ENCODE measurements at places on chromosomes 13 and 19.

DNA sequence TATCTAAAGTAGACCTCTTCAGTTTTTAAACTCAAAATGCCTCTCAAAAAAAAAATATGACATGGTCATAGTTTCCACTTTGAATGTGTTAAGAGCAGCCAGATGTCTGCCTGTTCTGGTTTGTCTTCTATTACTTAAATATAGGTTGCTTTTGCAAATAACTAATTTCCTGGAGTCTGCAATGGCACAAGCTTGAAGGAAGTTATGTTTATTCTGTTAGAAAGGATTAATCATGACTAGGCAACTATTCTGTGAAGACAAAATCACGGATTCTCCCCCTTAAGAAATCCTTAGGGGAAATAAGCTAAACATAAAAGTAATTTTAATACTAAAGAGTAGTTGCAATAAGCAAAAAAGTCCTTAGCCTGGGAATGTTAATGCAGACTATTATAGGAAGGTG lies 26.3 kb downstream of the SKA3 start:
- DNase-seq = no peak

DNA sequence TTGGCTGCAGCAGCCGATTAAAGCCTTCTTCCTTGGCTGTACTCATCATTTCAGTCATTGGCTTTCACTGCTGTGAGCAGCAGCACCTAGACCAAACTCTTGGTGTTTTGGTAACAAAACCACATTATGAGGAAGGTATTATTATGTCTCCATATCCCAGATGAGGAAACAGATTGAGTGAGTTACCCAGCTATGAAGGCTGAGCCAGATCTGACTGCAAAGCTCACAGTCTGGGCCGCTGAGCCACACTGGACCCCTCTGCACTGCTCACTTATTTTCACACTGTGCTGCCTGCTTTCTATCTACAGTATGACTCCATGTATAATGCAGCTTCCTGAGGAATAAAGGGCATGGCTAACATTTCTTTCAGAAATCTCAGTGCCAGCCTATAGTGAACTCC lies 24.5 kb downstream of the CRYL1 start:
- DNase-seq = no peak

DNA sequence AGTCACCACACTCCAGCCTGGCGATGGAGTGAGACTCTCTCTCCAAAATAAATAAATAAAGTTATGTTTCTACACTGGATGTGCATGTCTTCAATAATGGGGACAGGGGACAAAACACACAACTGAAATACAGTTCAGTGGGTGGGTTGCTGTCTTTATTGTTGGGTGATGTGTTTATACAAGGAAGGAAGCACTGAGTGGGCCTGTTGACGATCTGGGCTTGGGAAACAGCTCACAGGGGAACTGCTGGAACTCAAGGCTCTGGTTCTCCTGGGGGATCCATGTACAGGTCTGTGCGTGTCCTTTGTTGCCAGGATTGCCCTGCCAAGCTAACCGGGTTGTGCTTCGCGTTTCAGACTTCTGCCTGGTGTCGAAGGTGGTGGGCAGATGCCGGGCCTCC lies 18.9 kb downstream of the SPINT2 start:
- no peak for DNase-seq

- no peak for DNase-seq
Observed at GRCh38 chr19:40581531-40581930, 4.9 kb downstream of the SHKBP1 start.

- DNase-seq = peak; percentile 22
Observed at GRCh38 chr13:29472332-29472961, 123.0 kb downstream of the SLC7A1 start.

- DNase-seq = no peak
Observed at GRCh38 chr19:9054765-9055164, 32.1 kb upstream of the OR1M1 start.

- DNase-seq = no peak
Observed at GRCh38 chr13:23921451-23921888, 24.2 kb upstream of the C1QTNF9B start.

GRCh38 chr19:29576046-29576606 lies 30.0 kb upstream of the POP4 start:
- DNase-seq = no peak

DNA sequence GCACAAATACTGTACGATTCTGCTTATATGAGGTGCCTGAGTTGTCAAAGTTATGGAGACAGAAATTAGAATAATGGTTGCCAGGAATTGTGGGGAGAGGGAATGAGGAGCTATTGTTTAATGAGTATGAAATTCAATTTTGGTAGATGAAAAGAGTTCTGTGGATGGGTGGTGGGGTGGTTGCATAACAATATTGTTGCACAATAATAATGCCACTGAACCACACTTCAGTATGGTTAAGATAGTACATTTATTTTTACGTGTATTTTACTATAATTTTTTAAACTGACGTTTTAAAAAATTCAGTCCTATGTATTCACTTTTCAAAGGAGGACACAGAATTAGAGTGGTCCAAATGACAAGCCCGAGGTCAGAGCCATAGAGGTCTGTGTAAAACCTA lies 1.8 kb upstream of the OXGR1 start:
- no peak for DNase-seq

DNA sequence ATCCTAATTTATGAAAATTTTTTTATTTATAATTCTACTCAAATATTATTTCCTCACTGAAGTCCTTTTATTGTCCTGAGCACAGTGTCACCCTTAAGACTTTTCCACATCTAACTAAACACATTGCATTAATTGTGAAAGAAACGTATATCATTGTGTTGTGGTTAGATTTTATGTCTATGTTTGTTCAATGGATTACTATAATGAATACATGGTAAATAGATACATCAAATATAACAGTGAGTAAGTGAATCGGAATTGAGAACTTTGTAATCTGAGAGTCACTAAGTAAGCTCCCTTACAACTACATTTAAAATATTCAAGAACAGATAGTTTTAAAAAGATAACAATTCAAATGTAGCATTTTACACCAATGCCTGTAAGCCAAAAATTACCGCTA lies 417.6 kb upstream of the PCDH20 start:
- DNase-seq = no peak

DNA sequence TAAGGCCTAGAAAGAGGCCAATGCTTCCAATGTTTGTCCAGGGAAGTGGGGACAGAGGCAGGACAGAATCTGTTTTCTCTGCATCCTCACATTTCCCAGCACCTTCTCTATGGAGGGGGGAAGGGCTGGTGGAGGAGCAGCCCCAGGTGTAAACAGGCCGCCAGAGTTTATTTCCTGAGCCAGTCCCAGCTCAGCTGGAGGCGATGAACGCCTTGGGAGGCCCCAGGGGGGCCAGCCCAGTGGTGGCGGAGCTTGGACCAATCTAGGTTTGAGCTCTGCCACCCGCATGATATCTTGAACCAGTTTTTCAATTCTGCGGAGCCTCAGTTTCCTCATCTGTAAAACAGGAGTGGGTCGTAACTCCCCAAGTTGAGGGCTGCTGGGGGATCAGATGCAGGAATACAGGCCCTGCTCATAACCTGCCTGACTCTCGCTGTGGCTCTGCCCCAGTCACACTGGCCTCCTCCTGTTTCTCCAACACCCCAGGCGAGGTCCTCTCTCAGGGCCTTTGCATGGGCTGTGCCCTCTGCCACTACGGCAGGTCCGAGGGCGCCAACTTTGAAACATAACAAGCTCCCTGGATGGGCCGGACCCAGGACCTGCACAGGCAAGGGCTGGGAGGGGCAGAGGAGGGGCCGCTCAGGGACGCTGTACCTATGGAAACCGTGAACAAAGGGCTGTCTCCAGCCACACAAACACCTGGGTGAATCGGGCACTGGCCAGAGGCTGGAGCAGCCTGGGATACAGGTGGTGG lies 1.1 kb downstream of the TNFAIP8L1 start:
- DNase-seq = no peak

DNA sequence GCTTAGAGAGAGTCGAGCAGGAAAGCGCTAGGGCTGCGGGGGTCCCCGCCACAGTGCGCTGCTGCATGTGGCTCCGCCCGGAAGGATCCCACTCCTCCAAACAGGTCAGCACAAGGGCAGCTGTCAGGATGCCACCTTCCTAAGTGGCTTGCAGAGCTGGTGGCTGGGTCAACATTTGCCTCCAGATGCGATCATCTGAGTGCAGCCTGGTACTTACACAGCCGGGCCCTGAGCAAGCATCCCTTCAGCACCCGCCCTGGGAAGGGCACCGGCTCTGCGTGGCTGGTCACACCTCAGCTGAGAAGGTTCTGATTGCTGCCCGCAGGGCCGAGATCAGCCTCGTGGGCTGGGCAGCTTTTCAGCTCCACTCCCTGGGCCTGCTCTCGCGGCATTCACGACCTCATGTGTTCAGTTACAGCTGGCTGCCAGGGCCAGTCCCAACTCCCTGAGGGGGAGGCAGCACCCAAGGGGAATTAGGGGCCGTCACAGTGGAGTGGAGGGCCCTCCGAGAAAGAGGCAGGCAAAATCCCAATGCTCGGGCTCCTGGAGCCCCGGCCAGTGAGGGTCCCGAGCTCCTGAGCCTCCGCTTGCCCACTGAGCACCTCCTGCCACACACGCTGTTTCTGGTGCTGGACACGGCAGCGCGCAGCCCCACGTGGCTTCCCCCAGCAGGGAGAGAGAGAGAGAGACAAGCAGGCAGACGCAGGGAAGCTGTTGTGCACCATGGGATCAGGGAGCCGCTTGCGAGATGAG lies 26.8 kb downstream of the AP1M1 start:
- DNase-seq = no peak

DNA sequence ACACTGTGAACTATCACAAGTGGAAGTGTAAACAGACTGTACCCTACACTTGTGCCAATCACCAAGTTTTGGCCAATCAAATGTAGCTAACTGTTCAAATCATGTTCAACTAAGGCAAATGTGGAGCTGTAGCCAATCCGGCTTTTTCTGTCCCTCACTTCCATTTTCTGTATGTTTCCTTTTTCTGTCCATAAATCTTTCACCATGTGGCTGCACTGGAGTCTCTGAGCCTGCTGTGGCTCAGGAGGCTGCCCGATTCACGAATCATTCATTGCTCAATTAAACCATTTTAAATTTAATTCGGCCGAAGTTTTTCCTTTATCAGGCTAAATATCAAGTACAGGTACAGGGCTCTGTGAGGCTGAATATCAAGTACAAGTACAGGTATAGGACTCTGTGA lies 216.5 kb downstream of the RFC3 start:
- no peak for DNase-seq

- DNase-seq = no peak
Observed at GRCh38 chr19:43534816-43535761, 2.1 kb downstream of the ZNF575 start.

DNA sequence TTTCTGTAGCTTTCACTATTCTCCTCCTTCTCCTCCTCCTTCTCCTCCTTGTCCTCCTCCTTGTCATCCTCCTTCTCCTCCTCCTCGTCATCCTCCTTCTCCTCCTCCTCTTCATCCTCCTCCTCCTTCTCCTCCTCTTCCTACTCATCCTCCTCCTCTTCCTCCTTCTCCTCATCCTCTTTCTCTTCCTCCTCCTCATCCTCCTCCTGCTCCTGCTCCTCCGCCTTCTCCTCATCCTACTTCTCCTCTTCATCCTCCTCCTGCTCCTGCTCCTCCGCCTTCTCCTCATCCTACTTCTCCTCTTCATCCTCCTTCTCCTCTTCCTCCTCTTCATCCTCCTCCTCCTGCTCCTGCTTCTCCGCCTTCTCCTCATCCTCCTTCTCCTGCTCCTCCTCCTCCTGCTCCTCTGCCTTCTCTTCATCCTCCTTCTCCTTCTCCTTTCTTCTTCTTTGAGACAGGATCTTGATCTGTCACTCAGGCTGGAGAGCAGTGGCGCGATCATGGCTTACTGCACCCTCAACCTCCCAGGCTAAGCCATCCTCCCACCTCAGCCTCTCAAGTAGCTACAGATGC lies 36.3 kb downstream of the TRPM4 start:
- no peak for DNase-seq

DNA sequence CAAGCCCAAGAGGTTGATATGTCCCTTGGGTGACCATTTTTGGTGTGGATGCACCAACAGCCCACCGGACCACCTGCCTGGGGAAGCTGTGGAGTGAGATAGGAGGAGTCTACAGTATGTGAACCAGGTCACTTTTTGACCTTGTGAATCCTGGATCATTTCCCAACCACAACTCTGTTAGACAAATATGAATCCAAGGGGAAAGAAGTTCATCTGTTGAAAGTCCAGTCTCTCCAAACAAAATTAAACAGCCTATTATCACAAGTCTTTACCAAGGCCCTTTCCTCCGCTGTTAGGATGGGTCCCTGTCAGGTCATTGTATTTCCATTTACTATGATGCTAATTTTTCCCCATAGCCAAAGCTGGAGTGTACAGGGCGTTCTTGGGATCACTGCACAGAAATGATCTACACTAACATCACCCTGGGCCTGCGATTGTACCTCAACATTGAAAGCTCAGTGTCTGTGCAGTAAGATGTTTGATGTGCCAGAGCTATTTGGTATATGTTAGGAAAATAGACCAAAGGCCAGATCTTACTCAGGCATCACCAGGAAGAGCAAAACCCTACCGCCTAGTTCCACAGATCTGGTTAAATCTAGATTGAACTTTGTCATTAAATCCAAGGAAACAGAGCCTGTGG lies 117.1 kb downstream of the STARD13 start:
- no peak for DNase-seq

DNA sequence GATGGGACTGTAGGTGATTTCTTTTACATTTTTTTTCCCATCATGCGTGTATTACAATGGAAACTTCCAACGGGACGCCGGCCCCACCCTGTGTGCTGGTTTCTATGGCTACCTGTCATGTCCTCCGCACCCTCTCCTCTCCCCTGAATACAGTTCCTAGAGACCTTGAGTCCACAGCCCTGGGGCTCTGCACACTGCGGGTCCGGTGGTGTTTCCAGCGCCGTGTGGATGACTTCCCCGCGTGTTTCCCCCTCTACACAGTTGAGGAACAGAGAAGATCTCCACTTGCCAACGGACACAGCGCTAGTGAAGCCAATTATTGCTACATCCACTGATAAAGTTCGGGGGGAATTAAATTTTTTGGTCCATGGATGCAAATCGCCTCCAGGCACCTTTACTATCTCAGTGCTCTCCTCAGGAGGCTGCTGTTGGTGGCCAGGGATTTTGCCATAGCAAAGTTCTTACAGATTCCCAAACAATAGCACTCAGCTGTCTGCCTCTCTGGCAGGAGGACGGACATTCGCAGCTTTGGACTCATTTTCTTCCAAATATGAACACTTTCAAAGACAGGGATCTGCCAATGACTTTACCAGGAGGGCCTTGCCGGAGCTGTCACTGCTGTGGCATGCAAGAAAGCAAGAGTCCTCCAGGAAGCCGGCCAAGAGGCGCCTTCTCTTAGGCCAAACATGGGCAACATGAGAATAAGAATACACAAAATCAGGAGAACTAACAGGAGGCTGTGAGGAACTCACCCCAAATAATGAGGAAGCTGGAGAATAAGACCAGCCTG lies 39.3 kb upstream of the GAS6 start:
- DNase-seq = no peak

GRCh38 chr19:47428177-47428894 lies 9.0 kb upstream of the MEIS3 start:
- DNase-seq = peak; percentile 82

Data from T-helper 2 cell treated with Interferon-gamma antibody and Interleukin-4, amounts not matched to agents 5 μg/mL and 100 μg/mL, for 36 hours (primary cell).